Activated CD4-positive, CD25-positive, alpha-beta regulatory T cell (primary cell): ENCODE measurements at places on chromosomes 5 and 9.

- DNase-seq, result no peak
Measured at GRCh38 chr9:72315510-72316311, 49.3 kb downstream of the ZFAND5 start.

DNA sequence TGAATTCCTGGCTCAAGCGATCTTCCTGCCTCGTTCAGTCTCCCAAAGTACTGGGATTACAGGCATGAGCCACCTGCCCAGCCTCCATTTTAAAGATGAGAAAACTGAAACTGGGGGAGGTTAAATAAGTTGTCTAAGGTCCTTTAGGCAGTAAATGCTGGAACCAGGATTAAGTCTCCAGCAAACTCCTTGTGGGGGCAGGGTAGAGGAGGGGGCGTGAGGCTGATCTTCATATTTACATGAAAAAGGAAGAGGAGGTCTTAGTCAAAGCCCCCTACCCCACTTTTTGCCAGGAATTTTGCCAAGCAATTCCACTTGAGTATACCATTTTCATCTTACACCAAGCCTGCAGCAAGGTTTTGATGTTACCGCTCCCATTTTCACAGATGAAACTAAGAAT lies 76.6 kb upstream of the NR4A3 start:
- DNase-seq, result no peak

DNA sequence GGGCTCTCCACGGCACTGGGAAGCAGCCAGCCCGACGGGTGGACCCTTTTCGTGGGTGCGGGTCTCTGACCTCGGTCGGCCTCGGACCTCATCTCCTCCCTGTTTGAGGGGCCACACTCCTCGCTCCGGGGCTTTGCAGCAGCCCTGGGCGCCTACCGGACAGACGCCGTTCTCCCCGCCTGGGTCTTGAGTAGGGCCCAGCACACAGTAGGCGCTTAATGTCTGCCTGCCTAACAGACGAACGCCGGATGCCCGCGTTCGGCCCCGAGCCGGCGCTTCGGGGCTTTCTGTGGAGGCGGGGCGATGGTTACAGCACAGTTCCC lies 842 bp upstream of the GTF3C5 start:
- DNase-seq, result no peak

- no peak for DNase-seq
Measured at GRCh38 chr9:93132287-93132927, 1.6 kb downstream of the NINJ1 start.

- DNase-seq, result no peak
Measured at GRCh38 chr5:114056185-114056538, 305.7 kb upstream of the KCNN2 start.

- peak; percentile 12 for DNase-seq
Measured at GRCh38 chr5:158174918-158175851, 316.2 kb upstream of the CLINT1 start.

DNA sequence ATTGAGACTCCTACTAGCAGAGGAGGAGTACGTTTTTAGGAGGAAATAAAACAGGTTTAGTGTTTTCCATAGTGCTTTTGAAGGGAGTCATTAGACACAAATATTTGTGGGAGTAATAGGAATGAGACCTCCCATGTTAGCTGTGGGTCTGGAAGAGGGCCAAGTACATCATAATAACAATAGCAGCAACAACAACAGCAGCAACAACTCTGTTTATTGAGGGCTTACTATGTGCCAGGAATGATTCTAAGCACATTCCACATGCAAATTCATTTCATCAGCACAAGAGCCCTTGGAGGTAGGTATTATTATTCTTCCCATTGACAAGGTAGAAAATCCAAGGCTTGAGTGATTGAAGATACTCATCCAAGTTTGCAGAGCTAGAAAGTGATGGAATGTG lies 384.2 kb upstream of the RPS23 start:
- DNase-seq, result no peak

DNA sequence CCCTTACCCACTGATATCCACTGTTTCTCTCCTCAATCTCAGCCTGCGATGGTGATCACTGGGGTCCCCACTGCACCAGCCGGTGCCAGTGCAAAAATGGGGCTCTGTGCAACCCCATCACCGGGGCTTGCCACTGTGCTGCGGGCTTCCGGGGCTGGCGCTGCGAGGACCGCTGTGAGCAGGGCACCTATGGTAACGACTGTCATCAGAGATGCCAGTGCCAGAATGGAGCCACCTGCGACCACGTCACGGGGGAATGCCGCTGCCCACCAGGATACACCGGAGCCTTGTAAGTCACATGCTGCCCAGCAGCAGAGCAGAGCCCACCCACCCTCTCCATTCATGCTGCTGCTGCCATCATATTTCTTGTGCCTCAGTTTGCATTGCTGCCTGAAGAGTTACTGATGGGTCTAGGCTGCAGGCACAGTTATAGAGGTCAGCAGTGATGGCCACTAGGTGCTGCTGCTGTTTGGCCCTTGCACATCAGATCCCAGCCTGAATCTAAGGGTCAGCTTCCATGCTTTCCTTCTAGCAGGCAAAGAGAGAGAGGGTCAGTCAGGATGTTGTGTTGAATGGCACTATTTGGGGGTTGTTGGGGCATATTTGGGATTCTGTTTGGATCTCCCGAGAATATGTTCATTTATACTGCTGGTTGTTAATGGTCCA lies 106.0 kb downstream of the MEGF10 start:
- no peak for DNase-seq

GRCh38 chr5:76930083-76930482 lies 22.8 kb upstream of the CRHBP start:
- DNase-seq, result no peak

- no peak for DNase-seq
Measured at GRCh38 chr9:83133316-83133715, 70.4 kb upstream of the RASEF start.

GRCh38 chr9:93234600-93234999 lies 50.7 kb downstream of the WNK2 start:
- no peak for DNase-seq

DNA sequence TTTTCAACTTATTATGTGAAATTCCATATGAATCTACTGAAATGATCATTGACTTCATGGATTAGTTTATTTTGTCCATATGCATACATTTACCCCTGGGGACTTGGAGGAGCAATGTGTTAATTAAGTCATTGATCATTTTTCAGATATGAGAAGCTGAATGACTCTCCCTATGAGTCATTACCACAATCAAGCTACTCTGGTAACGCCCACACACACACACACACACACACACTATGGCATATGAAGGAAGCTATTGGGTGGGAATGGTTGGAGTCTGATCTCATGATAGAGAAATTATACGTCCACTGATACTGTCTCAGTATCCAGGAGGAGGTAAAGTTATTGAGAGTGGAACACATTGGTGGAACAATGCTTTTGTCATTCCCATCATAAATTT lies 528.9 kb downstream of the AGTPBP1 start:
- DNase-seq, result no peak

DNA sequence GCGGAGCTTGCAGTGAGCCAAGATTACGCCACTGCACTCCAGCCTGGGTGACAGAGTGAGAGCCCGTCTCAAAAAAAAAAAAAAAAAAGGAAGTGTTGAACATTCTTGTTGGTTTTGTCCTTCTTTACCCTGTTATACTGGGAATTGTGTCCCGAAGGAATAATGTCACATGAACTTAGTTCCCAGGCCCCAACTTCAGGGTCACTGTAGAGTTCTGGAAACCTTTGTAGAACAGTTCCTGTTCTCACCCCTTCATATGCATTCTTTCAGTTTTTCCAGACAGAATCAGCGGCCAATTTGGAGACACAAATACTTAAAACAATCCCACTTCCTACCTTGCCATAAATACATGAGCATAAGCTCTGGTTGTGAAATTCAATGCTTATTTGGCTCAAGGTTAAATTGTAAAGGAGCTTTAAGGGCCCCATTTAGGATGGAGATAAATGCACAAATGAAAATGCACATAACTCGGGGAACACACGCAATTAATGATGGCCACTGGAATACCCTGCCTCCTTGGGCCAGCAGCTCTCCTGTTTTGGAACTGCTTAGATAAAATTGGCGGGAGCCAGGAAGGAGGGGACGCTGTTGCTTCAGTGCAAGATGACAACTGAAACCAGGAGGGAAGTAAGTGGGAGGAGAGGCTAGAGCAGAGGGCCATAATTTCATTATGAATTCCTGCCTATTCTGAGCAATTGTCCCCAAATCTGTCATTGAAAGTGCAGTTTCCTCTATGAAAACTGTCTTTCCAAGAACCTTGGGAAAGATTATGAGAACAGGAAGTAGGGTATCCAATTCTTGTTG lies 153.7 kb downstream of the FGF1 start:
- no peak for DNase-seq

DNA sequence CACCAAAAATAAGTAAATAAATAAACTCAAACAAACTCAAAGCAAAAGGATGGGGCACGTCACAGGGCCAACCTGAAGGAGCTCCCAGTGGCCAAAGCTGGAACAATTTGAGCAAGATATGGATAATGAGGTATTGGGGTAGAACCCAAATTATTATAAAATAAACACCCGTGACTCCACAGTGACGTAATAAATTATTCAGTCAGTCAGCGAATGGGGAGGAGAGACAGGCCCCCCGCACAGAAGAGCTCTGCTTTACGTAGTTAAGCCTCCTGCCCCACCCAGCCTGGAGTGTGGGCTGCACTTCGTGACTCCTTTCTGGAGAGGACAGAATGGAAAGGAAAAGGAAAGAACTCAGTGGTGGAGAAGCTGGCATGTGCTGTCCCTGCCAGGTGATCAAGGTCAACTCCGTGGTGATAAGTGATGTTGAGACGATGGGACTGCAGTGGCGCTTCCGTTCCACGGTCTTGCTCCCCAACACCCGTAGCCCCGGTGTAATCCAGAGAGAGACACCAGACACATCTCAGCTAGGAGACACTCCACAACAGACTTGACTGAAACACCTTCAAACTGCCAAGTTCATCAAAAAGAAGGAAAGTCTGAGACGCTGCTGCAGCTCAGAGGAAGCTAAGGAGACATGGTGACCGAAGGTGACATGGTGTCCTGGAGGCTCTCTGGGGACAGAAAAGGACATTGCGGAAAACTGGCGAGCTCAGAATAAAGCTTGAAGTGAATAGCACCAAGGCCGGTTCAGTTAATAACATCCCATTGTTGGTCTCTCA lies 83.3 kb upstream of the COL5A1 start:
- DNase-seq, result no peak

- DNase-seq, result no peak
Measured at GRCh38 chr5:58369513-58370190, 90.2 kb downstream of the PLK2 start.

DNA sequence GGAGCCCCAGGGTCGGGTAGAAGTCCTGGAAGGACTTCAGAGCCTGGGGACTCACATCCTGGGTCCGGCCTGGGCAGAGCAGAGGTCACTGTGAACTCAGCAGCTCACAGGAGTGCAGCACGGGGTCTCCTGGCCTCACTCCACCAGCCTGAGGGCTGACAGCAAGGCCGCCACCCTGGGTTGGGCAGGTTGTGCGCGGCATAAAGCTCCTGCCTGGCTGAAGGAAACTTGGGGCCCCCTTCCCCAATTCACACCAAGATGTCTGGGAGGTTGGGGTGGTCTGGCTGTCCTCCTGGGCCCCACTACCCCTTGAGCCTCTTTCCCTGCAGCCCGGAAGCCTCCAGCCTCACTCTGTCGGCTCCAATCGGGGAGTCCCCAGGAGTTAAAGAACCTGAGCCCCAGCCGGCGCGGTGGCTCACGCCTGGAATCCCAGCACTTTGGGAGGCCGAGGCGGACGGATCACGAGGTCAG lies 2.1 kb downstream of the LCN15 start:
- DNase-seq, result no peak

GRCh38 chr9:136151214-136151804 lies 32.6 kb upstream of the TMEM250 start:
- no peak for DNase-seq

GRCh38 chr5:58127255-58128220 lies 332.3 kb downstream of the PLK2 start:
- DNase-seq, result no peak

GRCh38 chr9:3855929-3856328 lies 330.1 kb upstream of the RFX3 start:
- no peak for DNase-seq

DNA sequence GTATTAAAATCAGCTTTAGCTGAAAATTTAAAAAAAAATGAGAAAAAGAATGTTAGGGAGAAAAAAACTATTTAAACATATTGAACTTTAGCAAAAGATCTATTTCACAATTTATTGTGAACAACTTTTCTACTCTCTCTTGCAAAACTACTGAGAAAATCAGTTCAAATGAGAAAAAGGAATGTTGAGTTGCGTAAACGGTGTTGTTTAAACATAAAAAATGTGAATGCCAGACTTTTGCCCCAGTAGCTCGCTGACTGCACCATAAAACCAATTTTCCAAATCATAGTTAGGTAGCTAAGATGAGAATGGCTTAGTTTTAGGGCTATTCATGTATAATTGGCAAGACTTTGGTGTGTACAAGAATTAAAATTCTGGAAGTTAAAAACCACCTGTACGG lies 13.4 kb upstream of the RAD23B start:
- DNase-seq, result no peak

DNA sequence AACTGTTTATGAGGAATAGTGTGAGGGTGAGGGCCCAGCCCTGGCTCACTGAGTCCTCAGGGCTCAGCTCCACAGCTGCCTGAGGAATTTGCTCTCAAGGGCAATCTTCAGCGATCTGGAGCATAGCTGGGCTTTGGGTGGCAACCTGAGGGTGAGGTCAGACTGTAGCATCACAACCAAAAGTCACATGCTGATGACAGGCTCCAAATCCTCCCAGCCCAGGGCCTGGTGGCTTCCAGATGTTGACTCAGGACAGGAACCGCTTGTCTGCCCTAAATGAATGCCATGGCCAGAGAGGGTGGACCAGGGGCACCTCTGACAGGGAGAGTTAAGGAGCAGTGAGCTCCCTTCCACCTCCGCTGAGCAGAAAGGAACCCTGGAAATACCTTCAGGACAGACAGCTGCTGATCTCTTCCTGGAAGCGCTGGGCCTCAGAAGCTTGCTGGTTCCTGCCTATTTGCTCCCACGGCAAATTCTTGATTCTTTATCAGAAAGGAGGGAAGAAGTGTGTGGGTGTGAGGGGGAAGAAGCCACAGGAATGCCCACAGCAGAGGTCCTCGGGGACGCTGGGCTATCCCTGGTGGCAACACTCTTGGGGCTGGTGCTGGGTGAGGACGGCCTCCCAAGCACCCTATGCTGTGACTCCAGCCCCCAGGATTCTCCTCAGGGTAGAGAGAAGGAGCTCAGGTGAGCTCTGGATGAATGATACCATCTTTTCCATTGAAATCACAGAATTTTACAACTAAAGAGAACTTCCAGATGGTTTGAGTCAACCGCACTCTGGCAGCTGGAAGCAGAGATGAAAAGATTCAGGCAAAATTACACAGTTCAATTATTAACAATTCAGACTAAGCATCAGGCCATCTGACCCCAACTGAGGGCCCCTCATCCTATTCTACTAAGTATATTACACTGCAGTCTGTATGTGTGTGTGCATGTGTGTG lies 13.8 kb upstream of the CTSL start:
- no peak for DNase-seq

- no peak for DNase-seq
Measured at GRCh38 chr5:116444373-116445295, 130.0 kb downstream of the SEMA6A start.

DNA sequence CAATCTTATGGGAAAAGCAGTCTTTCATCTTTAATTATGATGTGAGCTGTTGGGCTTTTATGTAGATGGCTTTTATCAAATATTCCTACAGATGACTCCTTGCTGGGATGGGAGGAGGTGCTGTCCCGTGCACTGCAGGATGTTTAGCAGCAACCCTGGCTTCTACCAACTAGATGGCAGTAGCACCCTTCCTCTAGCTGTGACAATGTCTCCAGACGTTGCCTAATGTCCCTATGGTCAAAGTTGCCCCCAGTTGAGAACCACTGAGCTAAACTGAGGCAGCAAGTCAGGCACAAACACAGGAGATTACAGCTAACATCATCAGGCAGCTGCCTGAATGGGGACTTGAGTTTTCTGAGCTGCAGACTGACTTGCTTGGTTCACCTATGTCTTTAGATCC lies 401.9 kb upstream of the PDE4D start:
- DNase-seq, result no peak

GRCh38 chr9:37923796-37924427 lies 20.0 kb upstream of the SLC25A51 start:
- no peak for DNase-seq
